Activated CD8-positive, alpha-beta T cell treated with anti-CD3 and anti-CD28 coated beads for 36 hours (primary cell): ENCODE measurements at places on chromosomes 7 and 10.

GRCh38 chr7:123975084-123975483, 50.0 kb downstream of the SPAM1 start:
- no peak for DNase-seq

- no peak for DNase-seq
Measured at GRCh38 chr10:76675951-76676587, 961.5 kb downstream of the KCNMA1 start.

DNA sequence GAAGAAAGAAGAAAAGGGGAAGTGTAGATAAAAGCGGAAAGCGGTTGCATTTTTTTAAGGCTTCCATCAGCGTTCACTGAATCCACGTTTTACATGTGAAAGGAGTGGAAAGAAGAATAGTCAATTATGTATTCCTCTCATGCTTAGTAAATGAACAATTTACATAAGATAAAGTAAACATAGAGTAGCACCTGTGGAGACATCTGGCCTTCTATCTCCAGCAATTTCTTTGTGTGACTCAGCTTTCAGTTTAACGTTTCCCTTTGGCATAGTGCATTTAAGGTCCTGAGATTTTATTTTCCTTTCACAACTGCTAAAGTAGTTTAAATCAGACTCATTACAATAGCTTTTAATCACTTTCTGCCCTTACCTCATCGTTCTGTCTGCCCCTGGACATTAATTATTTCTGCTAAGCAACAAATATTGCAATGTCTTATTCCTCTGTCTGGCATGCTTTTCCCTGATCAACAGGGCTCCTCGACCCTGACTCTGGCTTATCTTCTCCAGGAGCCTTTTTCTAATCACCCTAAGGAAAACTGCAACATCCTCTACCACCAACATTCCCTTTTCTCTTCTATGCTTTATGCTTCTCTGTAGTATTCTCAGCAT, 383.5 kb upstream of the VWC2 start:
- DNase-seq: no peak

DNA sequence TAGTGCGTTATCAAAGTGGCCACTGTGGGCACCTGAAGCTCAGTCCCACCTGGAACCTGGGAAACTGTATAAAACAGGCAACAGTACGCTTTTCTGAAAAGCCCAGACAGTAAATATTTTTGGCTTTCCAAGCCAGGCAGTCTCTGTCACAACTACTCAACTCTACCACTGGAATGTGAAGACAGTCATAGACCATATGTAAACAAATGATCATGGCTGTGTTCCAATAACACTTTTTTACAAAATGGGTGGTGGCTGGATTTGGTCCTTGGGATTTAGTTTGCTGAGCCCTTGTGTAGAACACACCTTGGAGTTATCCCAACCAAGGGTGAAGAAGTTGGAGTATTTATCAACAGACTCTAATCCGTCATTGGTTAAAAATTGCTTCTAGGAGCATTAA, 259.9 kb downstream of the SKIDA1 start:
- no peak for DNase-seq

GRCh38 chr7:143906895-143907294, 4.9 kb upstream of the TCAF1 start:
- DNase-seq: no peak

DNA sequence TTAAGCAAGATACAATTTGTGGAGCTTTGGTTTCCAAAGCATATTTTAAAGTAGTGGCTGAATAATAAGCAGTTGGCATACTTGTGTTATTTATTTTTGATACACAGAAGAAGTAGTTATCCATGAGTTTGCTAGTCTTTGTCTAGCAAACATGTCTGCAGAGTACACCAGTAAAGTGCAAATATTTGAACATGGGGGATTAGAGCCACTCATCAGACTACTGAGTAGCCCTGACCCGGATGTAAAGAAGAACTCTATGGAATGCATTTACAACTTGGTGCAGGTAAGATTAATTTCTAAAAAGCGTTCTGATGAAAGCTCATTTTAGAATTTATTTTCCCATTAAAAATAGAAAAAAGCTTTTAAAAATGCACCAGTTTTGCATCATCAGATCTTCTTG, 31.4 kb downstream of the ARMC3 start:
- DNase-seq: no peak

GRCh38 chr10:110137142-110137545, 70.3 kb upstream of the MXI1 start:
- DNase-seq: no peak

GRCh38 chr7:68752485-68753178, 845.6 kb upstream of the AUTS2 start:
- DNase-seq: no peak

DNA sequence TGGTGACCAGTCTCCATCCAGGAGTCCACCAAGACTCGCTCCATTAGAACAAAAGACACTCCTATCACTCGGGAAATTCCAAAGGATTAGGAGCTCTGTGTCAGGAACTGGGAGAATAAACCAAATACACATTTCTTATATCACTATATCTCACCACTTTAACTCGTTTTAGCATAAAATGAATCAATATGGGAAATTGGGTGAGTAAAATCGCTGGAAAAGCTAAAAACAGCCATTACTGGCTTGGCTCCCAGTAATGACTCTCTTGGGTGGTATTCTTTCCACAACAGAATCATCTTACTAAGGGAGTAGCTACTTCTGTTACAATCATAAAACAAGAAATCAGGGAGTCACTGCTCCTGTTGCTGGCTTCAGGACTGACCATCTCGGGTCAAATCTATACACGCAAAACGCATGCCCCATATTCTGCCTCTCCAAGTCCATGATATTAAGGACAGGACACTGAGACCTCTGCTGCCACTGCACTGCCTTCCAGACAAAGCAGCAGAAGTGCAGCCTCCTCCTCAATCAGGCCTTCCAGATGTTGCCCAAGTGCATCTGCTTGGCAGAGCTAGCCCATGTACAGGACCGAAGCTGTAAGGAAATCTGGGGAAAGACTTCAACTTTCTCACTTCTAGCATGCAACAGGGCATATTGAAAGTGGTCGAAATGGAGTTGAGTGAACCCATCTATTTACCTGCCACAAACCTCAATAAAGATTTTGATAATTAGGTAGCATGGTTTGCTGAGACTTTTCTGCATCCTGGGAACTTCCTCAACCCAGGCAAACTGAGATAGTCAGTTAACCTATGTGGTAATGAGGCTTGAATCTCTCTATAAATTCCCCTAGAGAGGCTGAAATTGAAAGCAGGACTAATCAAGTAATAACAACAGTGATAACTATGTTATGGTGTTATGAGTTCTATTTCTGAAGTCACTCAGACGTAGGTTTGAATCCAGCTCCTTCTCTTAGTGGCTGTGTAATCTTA, 14.4 kb upstream of the PANK1 start:
- DNase-seq: no peak

- DNase-seq: peak; percentile 75
Measured at GRCh38 chr7:139682136-139683013, 95.4 kb downstream of the HIPK2 start.

- DNase-seq: no peak
Measured at GRCh38 chr7:80922253-80923049, 3.6 kb upstream of the SEMA3C start.

DNA sequence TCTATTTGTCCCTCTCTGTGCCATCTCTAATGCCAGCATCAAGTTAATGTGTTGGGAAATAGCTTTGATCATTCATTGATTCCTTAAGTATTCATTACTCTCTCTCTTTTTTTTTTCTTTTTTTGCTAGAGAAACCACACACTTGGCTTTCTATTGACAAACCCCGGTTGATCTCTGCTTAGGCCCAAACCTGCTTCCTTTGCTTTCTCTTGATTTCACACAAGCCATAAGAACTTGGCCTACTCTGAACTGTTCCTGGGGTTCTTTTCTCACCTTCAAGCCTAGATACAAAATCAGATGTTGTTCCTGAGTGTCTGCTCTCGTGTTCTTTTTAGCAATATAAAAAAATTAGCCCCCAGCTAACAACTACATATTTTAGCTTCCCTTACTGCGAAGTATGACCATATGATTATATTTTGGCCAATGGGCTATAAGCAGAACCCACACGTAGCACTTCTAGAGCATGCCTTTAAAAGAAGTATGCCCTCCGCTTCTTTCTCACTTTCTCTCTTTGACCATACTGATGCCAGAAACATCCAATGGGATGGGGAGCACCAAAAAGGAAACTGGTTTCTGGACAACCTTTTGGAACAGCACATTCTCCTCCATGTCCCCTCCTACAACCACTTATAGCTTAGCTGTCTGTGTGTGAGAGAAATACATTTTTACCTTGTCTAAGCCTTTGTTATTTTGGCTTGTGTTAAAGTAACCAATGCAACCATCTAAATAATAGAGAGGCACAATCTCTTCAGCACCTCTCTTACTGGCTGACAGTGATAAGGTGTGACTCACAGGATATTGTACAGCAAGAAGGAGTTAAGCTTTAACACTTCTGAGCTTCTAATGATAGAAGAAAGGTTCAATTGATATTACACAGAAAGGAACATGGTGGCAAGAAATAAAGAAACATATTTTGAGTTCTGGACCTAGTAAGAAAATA, 96.6 kb upstream of the LRRN3 start:
- DNase-seq: no peak

GRCh38 chr10:3137958-3138726, 34.4 kb downstream of the PITRM1 start:
- DNase-seq: no peak

GRCh38 chr10:95537542-95537927, 23.6 kb downstream of the SORBS1 start:
- DNase-seq: no peak
